ENCODE measurements at places on chromosomes 7 and 10. TPM values are rescaled to one million over a fixed set of nuclear protein-coding genes. Genes with fewer than 3 reads are reported as not detected.
A peak's percentile ranks its signal among the peaks of the same experiment; 100 is the strongest.

DNA sequence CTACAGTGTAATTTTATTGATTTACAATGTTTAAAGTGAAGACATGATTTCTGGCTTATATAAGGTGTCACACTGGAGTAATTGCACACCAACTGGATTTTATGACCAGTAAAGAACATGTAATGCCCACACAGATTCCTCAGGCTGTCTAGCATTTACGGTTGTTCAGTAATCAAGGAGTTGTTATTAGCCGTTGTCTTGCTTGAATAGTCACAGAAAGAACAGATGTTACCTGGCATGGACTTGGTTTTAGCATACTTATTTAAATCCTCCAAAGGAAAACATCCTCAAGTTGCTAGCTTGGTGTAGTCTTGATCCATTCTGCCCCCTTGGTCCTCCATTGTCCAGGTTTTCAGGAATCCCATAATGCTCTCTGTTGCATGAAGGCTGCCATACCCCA is 65.8 kb downstream of the POU6F2 start:
- H3K4me1 ChIP-seq, result no peaks in the 10 kb centered on the region
- DNase-seq, result no peak
- H3K36me3 ChIP-seq, result no peaks in the 10 kb centered on the region
- no peak overlapping the region for H3K27ac ChIP-seq
- no peak overlapping the region for H3K4me3 ChIP-seq

The PEX1 gene
- total RNA-seq, result 19.0 TPM

GRCh38 chr7:35700333-35700732 is 5.4 kb upstream of the HERPUD2 start:
- no peaks in the 10 kb centered on the region for H3K4me1 ChIP-seq
- H3K27me3 ChIP-seq, result no peaks in the 10 kb centered on the region
- no peaks in the 10 kb centered on the region for H3K36me3 ChIP-seq
- DNase-seq, result no peak
- H3K4me3 ChIP-seq, result no peak overlapping the region

DNA sequence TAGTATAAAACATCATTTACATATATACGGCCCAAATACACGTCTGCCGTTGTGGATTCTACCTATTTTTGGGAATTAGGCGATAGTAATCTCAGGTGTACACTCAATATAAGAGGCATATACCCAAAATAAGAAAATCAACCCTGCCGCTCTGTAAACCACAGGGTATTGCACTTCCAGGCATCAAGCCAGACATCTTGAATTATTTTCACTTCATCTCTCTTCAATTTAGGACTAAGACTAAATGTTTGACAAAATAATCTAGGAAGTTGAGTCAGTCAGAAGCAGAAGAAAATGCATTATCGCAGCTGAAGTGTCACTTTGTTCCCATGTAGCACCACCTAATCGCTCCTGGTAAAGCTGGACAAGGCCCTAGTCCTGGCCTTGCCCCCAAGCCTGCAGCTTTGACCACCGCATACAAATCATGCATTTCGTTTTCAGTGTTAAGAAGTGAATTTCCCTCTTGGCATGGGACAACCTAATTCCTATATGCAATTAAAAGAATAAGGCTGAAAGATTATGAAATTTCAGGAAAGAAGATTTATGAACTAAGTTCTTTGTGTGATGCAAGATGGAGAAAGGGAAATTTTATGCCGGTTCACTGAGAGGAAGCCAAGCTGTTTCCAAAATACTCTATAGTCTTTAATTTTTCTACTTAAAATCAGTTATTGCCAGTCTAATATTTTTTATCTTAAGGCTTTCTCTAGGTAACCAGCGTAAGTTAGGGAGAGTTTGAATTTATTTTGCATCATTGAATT is 26.0 kb downstream of the CABCOCO1 start:
- no peaks in the 10 kb centered on the region for H3K36me3 ChIP-seq
- H3K27ac ChIP-seq, result no peak overlapping the region
- no peaks in the 10 kb centered on the region for H3K4me1 ChIP-seq
- no peak overlapping the region for H3K4me3 ChIP-seq
- DNase-seq, result no peak

- no peak overlapping the region for H3K4me3 ChIP-seq
- no peaks in the 10 kb centered on the region for H3K4me1 ChIP-seq
- no peaks in the 10 kb centered on the region for H3K36me3 ChIP-seq
- H3K27me3 ChIP-seq, result no peaks in the 10 kb centered on the region
- peak; percentile 34 for DNase-seq
- no peak overlapping the region for H3K27ac ChIP-seq
These were observed 2.1 kb downstream of the GHRHR start for GRCh38 chr7:30965883-30966282.

DNA sequence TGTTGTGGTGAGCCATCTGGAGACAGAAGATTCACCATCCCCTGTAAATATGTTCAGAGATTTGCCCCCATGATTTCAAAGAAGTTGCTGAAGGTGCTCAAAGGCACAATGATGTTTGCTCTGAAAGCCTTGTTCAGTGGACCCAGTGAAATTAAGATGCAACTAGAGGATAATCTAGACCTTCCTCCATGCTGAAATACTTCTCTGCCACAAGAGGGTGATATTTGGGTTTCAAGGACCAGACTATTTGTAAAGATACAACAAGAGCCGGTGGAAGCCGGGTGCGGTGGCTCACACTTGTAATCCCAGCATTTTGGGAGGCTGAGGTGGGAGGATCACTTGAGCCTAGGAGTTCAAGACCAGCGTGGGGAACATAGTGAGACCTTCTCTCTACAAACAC is 13.5 kb upstream of the MSRB2 start:
- no peaks in the 10 kb centered on the region for H3K36me3 ChIP-seq
- H3K27ac ChIP-seq, result peak overlapping the region; percentile 17
- H3K27me3 ChIP-seq, result no peaks in the 10 kb centered on the region

DNA sequence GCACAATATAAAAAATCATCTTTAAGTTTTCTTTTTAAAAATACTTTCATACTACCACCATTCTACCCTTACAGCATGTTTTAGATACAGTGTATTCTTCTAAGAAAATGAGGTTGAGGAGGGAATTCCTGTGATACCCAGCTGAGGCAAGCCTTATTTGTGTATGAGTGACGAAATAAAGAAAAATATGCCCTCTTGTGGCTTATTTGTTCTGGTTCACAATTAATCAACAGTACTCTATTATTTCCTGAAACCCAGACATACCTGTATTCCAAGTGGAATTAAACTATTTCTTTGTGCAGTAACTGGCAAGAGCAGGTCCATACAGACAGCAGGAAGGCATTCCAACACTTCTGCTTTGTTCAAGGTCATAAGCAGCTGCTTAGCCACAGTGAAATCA is 4.5 kb upstream of the SEMA3D start:
- no peak for DNase-seq
- H3K4me1 ChIP-seq, result peaks cover 12% of the 10 kb centered on the region
- H3K36me3 ChIP-seq, result no peaks in the 10 kb centered on the region

- H3K27ac ChIP-seq, result peak overlapping the region; percentile 79
- H3K4me3 ChIP-seq, result peak overlapping the region; percentile 30
- no peaks in the 10 kb centered on the region for H3K4me1 ChIP-seq
- no peaks in the 10 kb centered on the region for H3K27me3 ChIP-seq
- no peaks in the 10 kb centered on the region for H3K36me3 ChIP-seq
These were observed 2.1 kb upstream of the FOXP2 start for GRCh38 chr7:114412548-114412947.

The SPACDR gene
- total RNA-seq, result not detected

The ITPRID1 gene
- not detected for total RNA-seq

The SRGN gene
- total RNA-seq, result 83.5 TPM

The WDR86 gene
- total RNA-seq, result 15.3 TPM

- no peak for DNase-seq
- H3K27me3 ChIP-seq, result peaks cover 86% of the 10 kb centered on the region
- H3K4me3 ChIP-seq, result no peak within 1 kb of the TSS
- no peak within 1 kb of the TSS for H3K27ac ChIP-seq
- no peaks in the 10 kb centered on the region for H3K36me3 ChIP-seq
These were observed at the start of gene ADGRA1 for GRCh38 chr10:133087679-133088178. TSS of gene ADGRA1 (plus strand) at chr10:133087924. CDS start at chr10:133088910, 986 bp downstream.

DNA sequence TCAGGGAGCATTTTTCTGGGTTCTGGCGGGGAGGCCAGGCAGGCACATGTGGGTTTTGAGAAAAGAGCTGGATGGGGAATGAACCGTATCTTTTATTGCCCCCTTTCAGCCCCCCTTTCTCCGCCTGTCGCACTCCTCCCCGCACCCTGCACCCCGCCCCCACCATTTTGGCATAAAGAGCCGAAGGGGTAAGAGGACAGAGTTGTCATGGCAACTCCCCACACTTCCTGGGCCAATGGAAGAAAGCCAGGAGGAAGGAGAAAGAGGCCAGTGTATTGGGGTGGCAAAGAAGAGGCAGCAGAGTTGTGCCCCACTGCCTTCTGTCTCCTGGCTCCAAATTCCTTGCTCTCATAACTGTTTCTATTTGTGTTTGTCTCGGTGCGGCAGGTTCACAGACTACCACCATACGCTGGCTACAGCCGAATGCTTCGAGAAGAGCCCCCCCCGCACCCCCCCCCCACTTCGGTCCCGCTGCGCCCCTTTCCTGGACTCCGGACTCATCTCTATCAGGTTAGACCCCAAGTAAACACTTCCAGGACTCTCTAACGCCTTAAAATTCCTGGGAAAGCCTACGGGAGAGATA is 3.4 kb downstream of the KCNIP2 start:
- no peaks in the 10 kb centered on the region for H3K27me3 ChIP-seq
- H3K4me3 ChIP-seq, result peak overlapping the region; percentile 37
- H3K4me1 ChIP-seq, result peaks cover 34% of the 10 kb centered on the region
- DNase-seq, result no peak
- H3K36me3 ChIP-seq, result no peaks in the 10 kb centered on the region

The ST7 gene
- total RNA-seq, result 37.7 TPM

DNA sequence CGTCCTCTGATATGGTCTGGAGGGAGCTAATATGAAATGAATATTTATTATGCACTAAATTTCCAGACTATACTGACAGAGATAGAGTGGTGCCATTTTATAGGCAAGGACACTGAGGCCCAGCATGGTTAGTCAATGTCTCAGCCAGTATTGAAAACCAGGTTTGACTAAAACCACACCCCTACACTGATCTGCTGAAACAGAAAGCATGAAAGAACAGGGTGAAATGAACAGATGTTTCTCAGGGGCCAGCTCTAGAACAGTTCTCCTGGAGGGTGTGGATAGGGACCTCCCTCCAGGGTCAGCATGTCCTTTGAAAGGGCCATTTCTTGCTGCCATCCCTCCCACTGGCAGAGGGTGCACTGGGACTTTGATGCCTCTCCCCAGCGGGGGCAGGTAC is 700.5 kb downstream of the GRID1 start:
- H3K4me1 ChIP-seq, result no peaks in the 10 kb centered on the region
- H3K27ac ChIP-seq, result no peak overlapping the region
- H3K36me3 ChIP-seq, result no peaks in the 10 kb centered on the region
- DNase-seq, result no peak
- H3K4me3 ChIP-seq, result no peak overlapping the region

GRCh38 chr10:52757773-52758172 is 14.8 kb downstream of the MBL2 start:
- H3K27ac ChIP-seq, result no peak overlapping the region
- no peaks in the 10 kb centered on the region for H3K36me3 ChIP-seq
- H3K4me1 ChIP-seq, result no peaks in the 10 kb centered on the region
- H3K4me3 ChIP-seq, result no peak overlapping the region
- DNase-seq, result no peak

GRCh38 chr10:69348816-69349541 is 67.7 kb downstream of the TACR2 start:
- peak; percentile 83 for DNase-seq
- peak overlapping the region; percentile 73 for H3K27ac ChIP-seq
- no peaks in the 10 kb centered on the region for H3K4me1 ChIP-seq
- H3K27me3 ChIP-seq, result no peaks in the 10 kb centered on the region
- peaks cover 24% of the 10 kb centered on the region for H3K36me3 ChIP-seq

DNA sequence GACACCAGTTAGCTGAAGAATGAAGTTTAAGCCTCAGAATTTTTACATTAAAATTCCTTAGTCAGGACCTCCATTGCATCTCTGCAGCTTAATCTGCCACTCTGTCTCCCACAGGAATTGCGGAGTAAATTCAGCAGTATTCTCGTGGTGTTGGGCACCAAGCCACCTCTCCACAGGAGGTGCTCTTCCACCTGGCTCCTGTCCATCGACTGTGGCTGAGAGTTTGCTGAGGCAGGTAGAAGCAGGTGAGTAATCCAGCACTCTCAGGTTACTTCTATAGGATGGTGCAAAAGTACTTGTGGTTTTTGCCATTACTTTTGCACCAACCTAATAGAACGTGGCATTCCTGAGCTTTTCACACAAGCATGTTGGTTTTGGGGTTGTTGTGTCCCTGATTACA is 134.1 kb downstream of the GFRA1 start:
- peaks cover 6% of the 10 kb centered on the region for H3K4me1 ChIP-seq
- H3K27me3 ChIP-seq, result no peaks in the 10 kb centered on the region
- no peaks in the 10 kb centered on the region for H3K36me3 ChIP-seq
- DNase-seq, result no peak
- H3K4me3 ChIP-seq, result no peak overlapping the region

The DYDC2 gene
- not detected for total RNA-seq

The CDK1 gene
- 1.1 TPM for total RNA-seq

The C7orf57 gene
- total RNA-seq, result not detected

DNA sequence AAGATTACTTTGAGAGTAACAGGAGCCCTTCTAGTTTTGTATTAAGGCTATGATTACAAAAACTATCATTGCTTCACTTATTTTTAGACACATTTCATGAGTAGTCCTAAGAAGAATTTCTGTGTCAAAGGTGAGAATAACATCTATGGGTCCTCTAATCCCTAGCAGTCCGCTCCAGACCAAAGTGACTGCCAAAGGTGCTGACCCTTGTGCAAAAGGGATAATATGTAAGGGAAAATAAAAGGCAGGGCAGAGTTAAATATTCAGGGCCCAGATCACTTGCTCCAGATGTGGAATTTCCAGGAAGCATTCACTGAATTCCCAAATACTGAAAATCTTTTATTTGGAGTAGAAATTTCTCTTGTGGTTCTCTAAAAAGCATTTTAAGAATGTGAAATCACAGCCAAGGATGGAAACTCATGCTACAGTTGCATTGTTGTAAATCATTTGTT is 29.3 kb downstream of the RHOBTB1 start:
- no peak overlapping the region for H3K4me3 ChIP-seq
- H3K4me1 ChIP-seq, result peaks cover 49% of the 10 kb centered on the region
- H3K27ac ChIP-seq, result peak overlapping the region; percentile 72
- H3K27me3 ChIP-seq, result no peaks in the 10 kb centered on the region
- DNase-seq, result peak; percentile 91

The SEMA3A gene
- 83.8 TPM for total RNA-seq

- no peak overlapping the region for H3K27ac ChIP-seq
- no peaks in the 10 kb centered on the region for H3K36me3 ChIP-seq
These were observed 15.7 kb downstream of the SLK start for GRCh38 chr10:103982639-103983038.

The VGF gene
- total RNA-seq, result 0.55 TPM

The UPP1 gene
- 10.2 TPM for total RNA-seq

The DBNL gene
- total RNA-seq, result 124 TPM

The PTPRN2 gene
- 4.9 TPM for total RNA-seq

Data from sigmoid colon (tissue), 7 donors.